Stimulated activated CD4-positive, alpha-beta T cell treated with anti-CD3 and anti-CD28 coated beads, Interleukin-4, amount 100 ng/mL, for 24 hours (primary cell): ENCODE measurements at places on chromosomes 4 and X.

DNA sequence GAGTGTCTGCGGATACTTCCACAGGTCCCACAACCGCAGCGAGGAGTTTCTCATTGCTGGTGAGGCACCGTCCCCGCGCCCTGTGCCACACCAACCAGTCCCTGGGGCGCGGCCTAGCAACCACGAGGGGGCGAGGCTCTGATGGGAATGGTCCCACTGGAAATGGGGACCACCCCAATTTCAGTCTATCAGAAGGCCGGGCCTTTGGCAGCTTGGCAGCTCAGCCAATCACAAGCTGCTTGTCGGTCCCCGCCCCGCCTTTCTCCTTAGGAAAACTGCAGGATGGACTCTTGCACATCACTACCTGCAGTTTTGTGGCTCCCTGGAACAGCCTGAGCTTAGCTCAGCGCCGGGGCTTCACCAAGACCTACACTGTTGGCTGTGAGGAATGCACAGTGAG, 3.0 kb downstream of the TIMP1 start:
- no peak for DNase-seq

GRCh38 chrX:153537526-153538295, 20.3 kb downstream of the ATP2B3 start:
- DNase-seq, result no peak

- DNase-seq, result no peak
Observed at GRCh38 chrX:118286066-118286762, 59.7 kb upstream of the WDR44 start.

GRCh38 chr4:150308824-150309472, 230.7 kb downstream of the DCLK2 start:
- no peak for DNase-seq

GRCh38 chr4:128955751-128956150, 137.6 kb downstream of the SCLT1 start:
- no peak for DNase-seq

DNA sequence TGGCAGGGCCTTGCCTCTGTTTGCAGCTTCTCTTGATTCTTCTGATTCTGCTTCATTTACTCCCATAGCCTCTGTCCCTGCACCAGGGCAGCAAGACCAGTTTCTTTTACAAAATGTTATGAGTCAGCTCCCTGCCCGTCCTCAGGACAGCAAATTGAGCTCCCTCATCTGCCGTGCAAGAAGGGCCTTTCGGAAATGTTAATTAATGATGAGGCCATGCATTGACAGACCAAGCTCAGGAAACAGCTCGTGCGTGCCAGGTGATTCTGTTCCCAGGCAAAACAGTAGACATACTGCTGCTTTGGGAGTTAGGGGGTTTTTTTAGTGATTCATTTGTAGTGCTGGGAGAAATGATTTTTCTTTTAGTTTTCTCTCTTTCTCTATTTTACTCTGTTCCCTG, 231.7 kb downstream of the FBXW7 start:
- no peak for DNase-seq

DNA sequence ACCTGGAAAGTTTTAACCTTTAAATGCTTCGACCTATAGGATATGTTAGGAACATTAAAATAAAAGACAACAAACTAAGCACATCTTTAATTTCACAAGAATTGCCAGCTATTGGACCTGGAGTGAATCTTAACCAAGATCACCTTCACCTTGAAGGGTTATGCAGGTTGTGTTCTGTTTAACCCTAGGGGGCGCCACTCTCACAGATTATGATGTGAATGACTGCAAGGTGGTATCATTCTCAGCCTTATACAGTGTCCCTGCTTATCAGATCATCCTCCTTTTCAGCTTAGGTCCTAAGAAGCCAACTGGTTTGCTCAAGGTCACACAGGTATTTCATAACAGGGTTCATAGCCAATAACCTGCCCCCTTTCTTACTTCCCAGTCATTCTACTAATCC, 23.5 kb downstream of the INTS6L start:
- DNase-seq, result peak; percentile 19

- DNase-seq, result no peak
Observed at GRCh38 chrX:115017455-115017854, at the start of gene IL13RA2. TSS of gene IL13RA2 (minus strand) at chrX:115017616. CDS start at chrX:115017269, 347 bp downstream.

DNA sequence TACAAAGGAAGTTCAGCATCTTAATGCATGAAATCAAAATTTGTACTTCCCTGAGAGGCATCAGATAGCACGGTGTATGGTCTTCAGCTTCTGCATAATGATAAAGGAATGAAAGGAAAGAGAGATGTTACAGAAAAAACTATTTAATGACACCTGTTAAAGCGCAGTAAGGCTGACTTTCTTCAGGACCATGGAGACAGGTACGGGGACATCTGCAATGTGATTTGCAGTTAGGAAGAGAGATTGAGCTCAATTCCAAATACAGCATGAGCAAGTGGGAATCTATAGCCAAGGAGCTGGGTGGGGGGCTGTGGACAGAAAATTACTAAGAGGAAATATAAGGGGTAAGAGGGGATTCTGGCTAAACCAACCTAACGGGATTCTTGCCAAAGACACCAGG, 39.3 kb downstream of the TMEM150C start:
- DNase-seq, result no peak

DNA sequence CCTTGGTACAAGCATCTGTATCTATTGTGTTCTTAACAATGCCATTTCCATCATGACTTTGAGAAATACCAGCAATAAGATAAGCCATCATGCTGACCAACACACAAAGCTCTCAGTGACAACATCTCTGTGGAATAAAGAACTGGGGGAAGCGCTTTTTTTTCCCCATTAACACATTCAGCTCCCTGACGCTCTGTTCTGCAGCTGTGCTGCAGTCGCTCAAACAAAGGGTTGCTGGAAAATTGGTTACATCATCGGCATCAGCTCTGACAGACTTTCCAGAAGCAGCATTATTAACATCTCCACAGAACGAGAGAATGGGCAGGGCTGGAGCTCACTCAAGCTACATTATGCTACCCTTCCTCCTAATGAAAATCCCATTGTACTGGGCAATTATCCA, 39.9 kb downstream of the DCX start:
- no peak for DNase-seq

DNA sequence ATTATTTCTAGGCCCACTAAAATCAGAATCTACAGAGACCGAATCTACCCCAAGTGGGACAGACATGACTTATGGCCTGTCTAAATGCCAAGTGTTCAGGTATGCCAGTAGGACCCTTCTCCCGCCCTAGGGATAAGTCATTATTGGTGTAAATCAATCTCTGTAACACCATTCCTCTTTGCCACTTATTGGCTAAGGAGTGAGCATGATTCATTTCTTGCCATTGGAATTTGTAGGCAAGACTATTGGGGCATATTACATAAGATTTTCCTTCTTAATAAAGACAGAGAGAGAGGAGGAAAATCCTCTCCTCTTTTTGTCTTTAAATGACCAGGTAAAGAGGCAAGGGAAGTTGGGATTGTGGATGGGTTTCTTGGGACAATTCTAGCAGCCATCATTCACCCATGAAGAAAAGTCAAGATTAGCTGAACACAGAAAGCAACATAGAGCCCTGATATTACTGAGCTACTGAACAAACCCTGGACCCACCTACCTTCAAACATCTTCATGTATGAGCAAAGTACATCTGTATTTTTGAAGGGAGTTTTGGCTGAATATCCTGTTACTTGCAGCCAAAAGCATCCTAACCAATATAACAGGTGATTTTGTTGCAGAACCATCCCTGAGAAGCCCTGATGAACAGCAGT, 2.6 kb downstream of the SLC9B2 start:
- DNase-seq, result no peak

- no peak for DNase-seq
Observed at GRCh38 chrX:103747163-103747562, 29.5 kb upstream of the PLP1 start.

GRCh38 chr4:151690164-151690870, 70.5 kb downstream of the GATB start:
- DNase-seq, result no peak

- DNase-seq, result no peak
Observed at GRCh38 chrX:70446380-70447350, 2.0 kb downstream of the DLG3 start.

GRCh38 chrX:9681422-9681821, 84.2 kb downstream of the GPR143 start:
- no peak for DNase-seq

GRCh38 chr4:117420948-117421347, 335.6 kb upstream of the TRAM1L1 start:
- DNase-seq, result no peak

GRCh38 chr4:2768921-2769336, 12.8 kb upstream of the TNIP2 start:
- DNase-seq, result no peak

- DNase-seq, result peak; percentile 40
Observed at GRCh38 chrX:72105436-72105835, 26.3 kb downstream of the RTL5 start.

DNA sequence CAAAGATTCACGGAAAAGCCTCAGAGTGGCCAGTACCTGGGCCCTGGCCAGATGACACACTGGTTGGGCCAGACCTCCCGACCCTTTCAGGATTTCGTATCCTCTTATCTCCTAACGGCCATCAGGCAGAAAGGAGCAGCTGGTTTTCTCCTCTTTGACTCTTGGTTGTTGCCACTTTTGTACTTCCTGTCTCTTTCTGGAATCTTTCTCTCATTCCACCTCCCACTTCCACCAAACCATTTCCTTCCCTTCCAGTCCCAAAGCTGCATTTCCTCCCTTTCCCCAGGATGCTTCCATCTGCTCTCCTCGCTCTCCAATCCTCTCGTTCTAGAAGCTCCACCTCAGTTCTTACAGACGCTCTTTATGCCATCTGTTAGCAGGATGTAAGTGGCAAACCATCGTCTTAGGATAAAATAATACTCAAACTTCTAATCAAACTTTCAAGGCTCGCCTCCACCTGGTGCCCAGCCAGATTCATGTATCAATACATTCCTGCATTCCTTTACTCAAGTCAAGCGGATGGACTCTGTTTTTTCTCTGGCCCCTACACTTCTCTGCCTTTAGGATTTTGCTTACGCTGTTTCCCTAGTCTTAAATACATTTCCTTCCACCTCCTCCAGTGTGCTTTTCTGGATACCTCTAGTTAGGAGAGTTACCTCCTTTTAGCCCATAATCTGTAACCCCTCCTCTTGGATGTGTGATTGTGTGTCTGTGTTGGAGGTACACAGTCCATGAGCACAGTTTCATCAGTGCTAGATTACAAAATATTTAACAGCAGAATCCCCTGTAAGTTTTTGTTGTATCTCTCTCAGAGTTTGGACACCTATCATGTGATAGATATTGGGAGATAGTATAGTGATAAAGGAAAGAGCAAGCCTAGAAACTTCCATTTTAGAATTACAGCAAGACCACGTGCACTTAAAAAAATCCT, 70.4 kb downstream of the LDB2 start:
- no peak for DNase-seq

GRCh38 chr4:88041626-88042025, 34.2 kb downstream of the PKD2 start:
- DNase-seq, result no peak

- DNase-seq, result no peak
Observed at GRCh38 chr4:72366601-72367000, 202.4 kb downstream of the ADAMTS3 start.

GRCh38 chr4:27819246-27819645, 958.6 kb downstream of the STIM2 start:
- no peak for DNase-seq

DNA sequence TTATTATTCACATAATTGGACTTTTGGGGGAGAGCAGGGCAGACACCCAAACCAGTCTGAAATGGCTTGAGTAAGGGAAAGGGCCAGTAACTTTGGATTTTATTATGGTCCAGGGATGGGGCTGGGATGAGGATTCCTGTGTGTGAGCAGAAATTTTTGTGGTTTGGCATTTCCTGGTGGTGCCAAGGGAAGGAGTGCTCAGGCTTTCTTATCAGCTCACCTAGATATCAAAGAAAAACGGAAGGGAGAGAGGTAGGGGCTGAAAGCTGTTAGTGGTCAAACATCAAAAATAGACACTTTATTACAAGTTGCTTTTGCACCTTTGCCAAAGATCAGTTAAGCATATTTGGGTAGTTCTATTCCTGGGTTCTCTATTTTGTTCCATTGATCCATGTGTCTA, 128.5 kb upstream of the DIPK2B start:
- DNase-seq, result no peak

DNA sequence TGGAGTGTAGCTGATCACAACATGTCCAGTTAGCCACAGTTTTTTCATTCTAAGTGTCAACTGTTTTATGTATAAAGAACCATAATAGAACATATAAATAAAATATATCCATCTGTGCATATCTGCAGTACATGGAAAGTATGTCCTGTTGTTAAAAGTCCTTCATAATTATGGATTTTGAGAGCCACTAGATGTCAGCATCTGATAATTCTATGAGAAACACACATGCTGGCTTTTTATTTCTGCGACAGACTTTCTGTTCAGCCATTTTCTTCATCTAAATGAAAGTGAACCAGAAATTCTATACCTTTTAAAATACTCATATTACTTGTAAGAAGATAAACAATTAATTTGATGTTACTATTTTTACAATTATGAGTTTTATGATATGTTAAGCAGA, 251.5 kb downstream of the GPM6A start:
- DNase-seq, result no peak

- DNase-seq, result no peak
Observed at GRCh38 chrX:130878350-130879341, 24.4 kb downstream of the ENOX2 start.

DNA sequence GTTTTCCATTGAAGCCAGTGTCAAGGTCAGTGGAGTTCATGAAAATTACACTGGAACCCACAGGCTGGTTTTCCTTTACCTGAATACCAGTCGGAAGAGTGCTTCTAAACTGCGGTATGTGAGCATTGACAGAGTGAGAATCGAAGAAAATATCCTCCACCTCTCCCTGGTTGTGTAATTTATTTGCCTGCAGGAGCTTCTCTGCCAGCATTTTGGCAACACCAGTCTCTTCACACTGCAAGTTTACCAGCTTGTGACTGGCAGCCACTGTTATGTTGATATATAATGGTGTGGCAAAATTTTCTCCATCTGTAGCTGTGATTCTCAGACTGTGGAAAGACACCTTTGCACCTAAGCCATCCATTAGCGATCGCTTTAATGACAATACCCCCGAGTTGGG, 16.1 kb downstream of the FAT1 start:
- DNase-seq, result no peak

GRCh38 chr4:107870916-107871786, 46.4 kb downstream of the SGMS2 start:
- no peak for DNase-seq

GRCh38 chr4:77432717-77433417, 172.8 kb upstream of the CXCL13 start:
- DNase-seq, result no peak

GRCh38 chrX:118062817-118063615, 53.6 kb downstream of the KLHL13 start:
- no peak for DNase-seq

GRCh38 chrX:136725441-136726104, 55.2 kb downstream of the ARHGEF6 start:
- DNase-seq, result no peak
